HEK293T (cell line): ENCODE measurements at places on chromosomes 2 and 18.
A peak's percentile ranks its signal among the peaks of the same experiment; 100 is the strongest.

DNA sequence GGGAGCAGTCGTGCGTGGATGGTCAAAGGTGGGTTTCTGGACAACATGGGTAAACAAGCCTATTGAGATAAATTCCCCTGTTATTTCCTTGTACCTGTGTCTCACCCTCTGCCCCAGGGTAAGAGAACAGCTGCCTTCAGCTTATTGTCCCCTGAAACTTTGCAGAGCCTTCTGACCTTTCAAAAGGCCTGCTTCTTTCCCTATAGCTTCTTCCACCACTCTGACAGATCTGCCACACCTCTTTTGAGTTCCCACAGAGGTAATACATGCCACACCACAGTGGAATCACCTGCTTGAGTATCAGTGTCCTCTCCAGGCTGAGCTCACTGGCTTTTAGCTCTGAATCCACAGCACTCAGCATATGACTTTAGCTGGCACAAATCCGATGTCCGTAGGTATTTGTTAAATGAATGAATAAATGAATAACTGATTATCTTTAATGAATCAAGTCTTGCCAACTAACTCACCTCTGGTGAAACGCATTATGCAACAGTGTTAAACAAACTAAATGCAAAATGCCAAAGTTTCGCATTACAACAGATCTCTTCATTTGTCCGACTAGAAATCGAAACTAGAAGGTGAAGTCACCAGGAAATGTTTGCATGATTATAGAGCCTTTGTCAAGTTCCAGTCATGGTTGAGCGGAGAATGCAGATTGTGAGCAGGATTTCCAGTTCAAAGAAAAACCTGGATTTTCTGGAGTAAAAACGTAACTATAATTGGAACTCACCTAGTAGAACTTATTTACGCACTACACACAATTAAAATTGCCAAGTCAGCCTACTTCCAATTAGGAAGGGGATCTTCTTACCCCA lies 16.4 kb downstream of the DYNAP start:
- DNase-seq: no peak

DNA sequence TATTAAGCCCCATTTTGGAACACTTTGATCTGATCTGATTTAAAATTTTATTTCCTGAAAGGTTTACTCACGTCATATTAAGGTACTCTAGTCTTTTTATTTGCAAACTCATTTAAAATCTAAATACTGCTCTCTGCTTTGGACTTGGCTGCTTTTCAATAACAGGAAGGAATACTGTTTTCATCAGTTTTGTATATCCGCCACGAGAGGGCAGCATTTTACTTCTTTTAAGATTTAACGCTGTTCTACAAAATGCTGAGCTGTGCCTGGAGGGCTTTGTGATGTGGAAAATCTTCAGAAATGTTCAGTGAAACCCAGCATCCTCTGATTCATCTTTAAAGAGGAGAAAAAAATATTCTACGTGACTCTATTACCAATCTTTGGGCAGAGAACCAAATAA lies 37.5 kb upstream of the SLC38A11 start:
- DNase-seq: peak; percentile 13

GRCh38 chr18:42922363-42922762 lies 193.1 kb downstream of the RIT2 start:
- DNase-seq: no peak

DNA sequence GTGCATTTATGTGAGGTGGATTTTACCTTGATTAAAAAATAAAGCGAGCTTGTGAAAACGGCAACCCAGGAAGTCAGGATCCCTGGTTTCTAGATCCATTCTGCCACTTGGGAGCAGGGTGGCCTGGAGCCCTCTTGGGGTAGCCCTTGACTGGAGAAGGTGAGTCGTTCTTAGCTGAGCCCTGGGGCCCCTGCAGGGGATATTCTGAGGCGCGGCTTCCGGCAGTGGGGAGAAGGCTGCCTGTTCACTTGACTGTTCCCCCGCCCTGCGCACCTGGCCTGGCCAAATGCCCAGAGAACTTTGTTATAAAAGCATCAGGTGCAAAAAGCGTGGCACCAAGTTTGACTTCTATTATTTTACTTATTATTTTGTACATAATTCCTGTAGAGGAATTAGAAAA lies 221.9 kb downstream of the DYSF start:
- DNase-seq: no peak

DNA sequence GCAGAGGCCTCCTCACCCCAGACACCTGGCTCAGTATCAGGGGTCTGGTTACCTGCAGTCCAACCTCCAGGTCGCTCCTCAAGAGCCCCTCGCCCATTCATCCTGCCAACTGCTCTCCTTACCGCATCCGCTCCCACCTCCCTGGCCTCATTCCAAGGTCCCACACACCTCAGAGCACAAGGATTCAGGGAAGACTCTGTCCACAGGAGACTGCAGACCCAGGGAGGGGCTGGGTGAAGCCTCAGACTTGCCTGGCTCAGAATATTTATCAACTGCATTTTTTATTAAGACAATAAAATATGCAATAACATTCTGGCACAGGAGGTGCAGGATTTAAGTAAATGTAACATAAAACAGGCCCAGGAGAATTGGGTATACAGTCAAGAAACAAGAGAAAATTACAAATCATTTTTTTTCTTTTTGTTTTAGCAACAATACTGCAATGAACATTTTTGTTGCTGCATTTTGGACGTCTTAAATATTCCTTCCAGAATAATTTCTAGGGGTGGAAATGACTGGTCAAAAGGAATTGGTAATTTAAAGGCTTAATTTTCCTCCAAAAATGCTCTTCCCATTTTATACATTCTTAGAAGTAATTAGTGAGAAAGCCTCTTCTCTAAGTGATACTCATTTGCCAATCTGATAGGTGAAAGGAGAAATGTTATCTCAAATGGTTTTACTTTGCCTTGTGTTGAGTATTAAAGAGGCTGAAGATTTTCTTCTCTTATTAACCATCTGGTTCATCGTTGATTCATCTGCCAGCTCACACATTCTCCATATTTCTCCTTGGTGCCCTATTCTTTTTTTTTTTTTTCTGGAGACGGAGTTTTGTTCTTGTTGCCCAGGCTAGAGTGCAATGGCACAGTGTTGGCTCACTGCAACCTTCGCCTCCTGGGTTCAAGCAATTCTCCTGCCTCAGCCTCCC lies 42.5 kb downstream of the TEX44 start:
- no peak for DNase-seq

- DNase-seq: peak; percentile 8
Measured at GRCh38 chr18:55096263-55096951, 137.1 kb upstream of the CCDC68 start.

GRCh38 chr2:56084111-56084901 lies 99.5 kb upstream of the CCDC85A start:
- DNase-seq: no peak

DNA sequence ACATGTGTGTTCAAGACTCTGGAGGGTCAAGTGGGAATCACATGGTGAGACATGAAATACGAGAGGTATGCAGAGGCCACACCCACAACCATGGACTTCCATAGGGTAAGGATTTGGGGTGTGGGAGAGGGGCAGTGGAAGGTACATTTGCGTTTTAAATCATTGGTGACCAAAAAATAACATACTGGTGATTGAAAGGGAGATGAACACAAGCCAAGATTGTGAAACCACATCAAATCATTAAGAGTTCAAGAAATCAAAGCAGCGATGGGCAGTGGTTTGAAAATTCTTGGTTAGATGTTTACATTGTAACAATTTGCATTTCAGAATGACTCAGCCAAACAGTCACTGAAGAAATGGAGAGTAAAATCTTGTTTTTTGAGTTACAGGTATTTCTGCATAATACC lies 1.9 kb upstream of the CABYR start:
- DNase-seq: no peak

DNA sequence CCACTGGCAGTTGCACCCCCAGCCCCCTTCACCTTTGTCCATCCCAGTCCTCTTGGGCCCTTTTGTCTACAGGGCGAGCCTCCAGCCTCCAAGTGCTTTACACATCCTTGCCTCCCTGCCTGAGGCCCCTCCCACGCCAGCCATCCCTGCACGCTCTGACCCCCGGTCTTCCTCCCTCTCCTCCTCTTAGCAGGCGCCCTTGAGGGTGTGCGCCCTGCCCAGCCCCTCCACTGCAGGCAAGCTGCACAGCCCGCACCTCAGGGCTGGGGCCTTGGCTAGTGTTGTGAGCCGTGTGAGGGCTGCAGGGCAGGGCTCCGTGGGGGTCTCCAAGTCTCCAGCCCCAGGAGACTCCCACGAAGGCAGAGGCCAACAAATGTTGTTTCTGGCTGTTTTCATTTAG lies 6.9 kb downstream of the BOK start:
- no peak for DNase-seq

- no peak for DNase-seq
Measured at GRCh38 chr2:134372611-134373131, 118.8 kb downstream of the MGAT5 start.

DNA sequence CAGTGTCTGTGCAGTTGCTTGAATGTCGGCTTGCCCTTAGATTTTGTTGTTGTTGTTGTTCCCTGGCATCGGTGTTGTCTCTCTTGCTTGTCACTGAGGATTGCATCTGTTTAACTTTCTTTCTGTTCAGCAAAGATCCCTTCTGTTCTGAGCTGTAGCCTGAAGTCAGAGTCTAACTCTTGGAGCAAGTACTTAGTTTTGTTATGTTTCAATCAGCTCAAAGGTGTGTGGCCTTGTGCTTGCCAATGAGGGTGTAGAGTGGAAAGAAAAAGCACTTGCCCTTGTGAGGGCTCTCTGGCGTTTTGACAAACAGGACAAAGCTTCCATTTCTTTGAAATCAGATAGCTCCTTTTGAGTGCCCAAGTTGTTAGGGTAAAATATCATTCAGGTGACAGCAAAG lies 757.1 kb upstream of the CDH7 start:
- DNase-seq: no peak

DNA sequence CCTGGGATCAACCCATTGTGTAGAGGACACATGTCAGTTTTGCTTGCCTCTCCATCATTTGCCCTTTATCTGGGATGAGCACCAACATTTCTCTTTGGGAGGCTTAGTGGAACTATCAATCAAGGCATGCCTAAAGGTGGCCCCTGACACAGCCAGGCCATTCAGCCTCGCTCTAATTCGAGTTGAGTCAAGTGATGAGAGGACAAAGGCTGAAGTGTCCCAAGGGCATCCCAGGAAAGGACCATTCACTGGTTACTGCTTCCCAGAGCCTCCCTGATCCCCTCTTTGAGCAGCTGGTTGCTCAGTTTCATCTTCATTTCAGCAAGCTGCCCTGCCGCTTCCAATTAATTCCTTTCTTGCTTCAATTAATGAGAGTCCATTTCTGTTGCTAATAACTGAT lies 63.5 kb downstream of the DNER start:
- no peak for DNase-seq

- DNase-seq: no peak
Measured at GRCh38 chr2:235201756-235202155, 249.9 kb downstream of the SH3BP4 start.

DNA sequence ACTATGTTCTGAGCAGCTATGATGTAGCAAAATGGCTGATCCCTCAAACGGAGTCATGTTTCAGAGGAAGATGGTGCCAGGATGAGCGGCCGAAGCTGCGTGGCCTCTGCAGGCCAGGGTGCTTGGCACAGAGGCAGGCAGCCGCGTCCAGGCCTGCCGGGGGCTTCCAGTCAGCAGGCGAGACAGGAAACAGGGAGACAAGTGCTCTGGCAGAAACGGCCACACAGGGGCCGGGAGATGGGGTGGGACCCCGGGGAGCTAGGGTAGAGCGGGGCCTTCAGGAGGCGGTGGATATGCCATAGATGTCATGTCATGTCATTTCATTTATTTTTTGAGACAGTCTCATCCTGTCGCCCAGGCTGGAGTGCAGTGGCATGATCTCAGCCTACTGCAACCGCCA lies 50.7 kb downstream of the EIPR1 start:
- no peak for DNase-seq

DNA sequence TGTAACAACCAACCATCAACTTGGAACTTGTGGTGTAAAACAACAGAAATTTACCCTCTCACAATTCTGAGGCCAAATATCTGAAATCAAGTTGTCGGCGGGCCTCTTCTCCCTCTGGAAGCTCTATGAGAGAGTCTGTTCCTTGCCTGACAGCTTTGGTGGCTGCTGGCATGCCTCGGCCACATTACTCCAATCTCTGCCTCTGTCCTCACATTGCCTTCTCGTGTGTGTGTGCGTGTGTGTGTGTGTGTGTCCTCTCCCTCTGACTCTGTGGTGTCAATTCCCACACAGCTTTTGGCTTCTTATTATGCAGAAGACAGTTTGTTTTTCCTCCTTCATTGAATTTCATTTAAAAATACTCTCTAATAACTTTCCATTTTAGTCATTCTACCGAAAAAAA lies 50.4 kb downstream of the ZDBF2 start:
- no peak for DNase-seq

- no peak for DNase-seq
Measured at GRCh38 chr2:105376010-105376409, 22.8 kb downstream of the FHL2 start.

- DNase-seq: no peak
Measured at GRCh38 chr18:26271917-26272549, 45.8 kb downstream of the TAF4B start.

DNA sequence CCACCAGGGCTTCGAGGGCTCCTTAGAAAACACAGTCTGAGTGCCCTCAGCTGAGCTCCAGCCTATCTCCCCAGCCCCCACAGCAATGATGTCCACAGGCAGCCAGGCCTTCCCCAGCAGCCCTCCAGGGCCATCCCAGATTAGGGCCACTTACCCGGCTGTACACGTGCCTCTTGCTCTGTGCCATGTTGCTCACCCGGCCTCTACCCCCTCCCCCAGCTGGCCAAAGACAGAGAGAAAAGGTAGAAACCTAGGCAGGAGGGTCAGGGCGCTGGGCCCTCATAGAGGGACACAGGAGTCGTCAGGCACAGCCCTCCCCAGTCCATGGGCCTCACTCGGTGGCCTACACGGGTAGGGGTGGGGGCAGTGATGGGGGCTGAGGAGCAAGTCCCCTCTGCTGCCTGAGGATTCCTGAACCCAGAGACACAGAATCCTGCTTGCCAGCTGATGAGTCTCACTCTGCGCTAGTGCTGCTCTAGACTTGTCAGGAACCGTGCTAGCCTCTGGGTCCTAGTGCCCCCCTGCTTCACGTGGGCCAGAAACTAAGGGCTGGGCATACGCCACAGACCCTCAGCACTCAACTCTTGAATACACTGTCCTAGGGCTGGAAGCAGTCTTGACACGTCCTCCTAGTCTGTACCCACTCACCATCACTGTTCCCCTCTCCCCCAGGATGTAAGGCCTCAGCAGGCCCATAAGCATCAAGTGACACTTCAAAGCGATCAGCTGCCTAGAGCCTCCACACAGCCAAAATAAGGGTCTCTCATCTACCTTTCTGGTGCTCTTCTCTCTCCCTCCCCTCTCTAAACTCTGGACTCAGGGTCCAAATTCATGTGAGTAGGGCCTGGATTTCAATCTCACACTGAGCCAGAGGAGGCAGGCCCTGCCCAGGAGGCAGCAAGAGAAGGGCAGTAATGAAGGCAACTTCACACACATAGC lies at the start of gene DCTN1:
Gene DCTN1, minus strand, starts transcription at position 461 of the 939 bp plus-strand sequence. Its CDS starts 274 bp downstream, at position 187.
- DNase-seq: peak; percentile 57

GRCh38 chr18:25727281-25727985 lies 363.0 kb downstream of the SS18 start:
- no peak for DNase-seq

GRCh38 chr2:17918789-17919188 lies 40.3 kb downstream of the KCNS3 start:
- no peak for DNase-seq

- DNase-seq: no peak
Measured at GRCh38 chr18:35982409-35983114, 10.1 kb downstream of the RMP24 start.

- peak; percentile 45 for DNase-seq
Measured at GRCh38 chr2:74333175-74333574, 10.0 kb downstream of the SLC4A5 start.
